ENCODE measurements at places on chromosomes 4 and X.

GRCh38 chr4:24517676-24518075 lies 66.7 kb downstream of the DHX15 start:
- DNase-seq, result no peak

GRCh38 chr4:10733481-10734062 lies 49.0 kb upstream of the CLNK start:
- no peak for DNase-seq

DNA sequence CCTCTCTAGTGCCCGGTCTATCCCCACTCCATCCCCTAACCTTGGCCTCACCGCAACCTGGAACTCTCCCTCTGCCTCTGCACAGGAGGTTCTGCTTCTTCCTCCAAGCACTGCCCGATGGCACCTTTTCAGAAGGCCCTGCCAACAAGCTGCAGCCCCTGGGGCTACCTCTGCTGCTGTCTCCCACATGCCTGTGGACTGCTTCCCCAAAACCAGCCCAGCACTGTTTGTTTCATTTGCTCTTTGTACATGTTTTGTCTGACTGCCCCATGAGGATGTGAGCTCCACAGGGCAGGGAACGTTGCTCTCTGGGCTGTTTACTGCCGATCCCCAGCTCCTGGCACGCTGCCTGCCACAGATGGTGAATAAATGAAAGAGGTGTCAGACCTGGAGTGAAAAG lies 85.4 kb downstream of the INTS6L start:
- no peak for DNase-seq

DNA sequence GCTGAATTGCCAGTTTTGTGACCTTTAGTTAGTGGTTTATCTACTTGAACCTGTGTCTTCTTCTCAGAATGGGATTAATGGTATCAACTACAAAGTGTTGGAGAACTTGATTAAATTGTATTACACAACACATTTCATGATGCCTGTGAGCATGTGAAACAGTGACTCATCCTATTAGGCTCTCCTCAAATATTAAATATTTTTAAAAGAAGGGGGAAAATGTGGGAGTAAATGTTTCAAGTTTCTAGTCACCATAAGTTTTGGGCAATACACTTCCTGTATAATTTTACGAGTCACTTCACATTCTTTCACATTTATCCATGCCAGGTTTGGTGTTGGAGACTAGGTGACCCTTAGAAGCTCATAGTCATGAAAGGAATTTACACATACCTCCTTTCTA lies 147.0 kb downstream of the HS3ST1 start:
- no peak for DNase-seq

- no peak for DNase-seq
These were observed 171.7 kb downstream of the PAPSS1 start for GRCh38 chr4:107548211-107548905.

- DNase-seq, result no peak
These were observed 946.2 kb downstream of the STPG2 start for GRCh38 chr4:97197106-97197505.

GRCh38 chr4:120481756-120482155 lies 415.1 kb upstream of the MAD2L1 start:
- no peak for DNase-seq

- no peak for DNase-seq
These were observed 325.2 kb downstream of the LDB2 start for GRCh38 chr4:16573206-16573605.

DNA sequence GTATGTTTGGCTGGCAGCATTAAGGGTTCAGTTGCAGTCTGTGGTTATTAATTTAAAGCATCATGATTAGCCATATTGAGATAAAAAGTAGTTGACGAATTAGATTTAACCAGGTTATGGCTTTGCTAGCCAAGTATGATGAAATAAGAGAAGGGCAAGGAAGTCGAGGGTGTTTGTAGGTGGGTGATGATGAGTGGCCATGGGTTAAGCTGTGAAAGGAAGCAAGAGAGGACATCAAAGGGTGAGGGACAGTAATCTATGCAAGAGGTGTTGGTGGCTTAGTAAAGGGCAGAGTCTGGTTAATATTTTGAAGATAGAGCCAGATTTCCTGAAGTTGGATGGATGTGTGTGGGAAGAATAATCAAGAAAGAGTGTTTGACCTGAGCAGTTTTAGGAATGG lies 44.5 kb downstream of the STIM2 start:
- DNase-seq, result no peak

DNA sequence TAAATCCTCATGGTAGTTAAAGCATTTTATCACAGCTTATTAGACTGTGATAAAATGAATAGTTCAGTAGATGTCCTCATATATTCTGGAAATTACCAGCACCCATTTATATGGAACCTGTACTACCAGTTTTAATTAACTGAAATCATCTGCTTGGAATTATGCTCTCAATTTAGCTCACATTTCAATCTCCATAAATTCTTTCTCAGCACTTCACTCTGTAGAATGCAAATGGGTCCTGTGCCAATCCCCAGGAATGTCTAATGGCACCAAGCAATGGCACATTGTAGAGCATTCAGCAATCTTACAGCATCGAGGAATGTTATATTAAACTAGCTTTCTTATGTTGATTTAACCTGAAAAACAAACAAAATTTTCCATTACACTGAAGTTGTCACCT lies 355.1 kb downstream of the PDHA2 start:
- no peak for DNase-seq

- DNase-seq, result no peak
These were observed 248.7 kb downstream of the FMR1NB start for GRCh38 chrX:148229801-148230303.

- no peak for DNase-seq
These were observed 52.2 kb downstream of the STIM2 start for GRCh38 chr4:26912810-26913209.

All from activated T-helper 2 cell treated with anti-CD3 and anti-CD28 coated beads, Interferon-gamma antibody, Interleukin-2, Interleukin-4, amounts not matched to agents 10 μg/mL and 5 μg/mL and 100 μg/mL, durations not matched to agents 14 hours and 24 hours and 36 hours (primary cell).